ENCODE measurements at places on chromosomes 2 and 18.

- DNase-seq: no peak
These were observed 2.0 kb upstream of the AQP4 start for GRCh38 chr18:26867471-26867870.

DNA sequence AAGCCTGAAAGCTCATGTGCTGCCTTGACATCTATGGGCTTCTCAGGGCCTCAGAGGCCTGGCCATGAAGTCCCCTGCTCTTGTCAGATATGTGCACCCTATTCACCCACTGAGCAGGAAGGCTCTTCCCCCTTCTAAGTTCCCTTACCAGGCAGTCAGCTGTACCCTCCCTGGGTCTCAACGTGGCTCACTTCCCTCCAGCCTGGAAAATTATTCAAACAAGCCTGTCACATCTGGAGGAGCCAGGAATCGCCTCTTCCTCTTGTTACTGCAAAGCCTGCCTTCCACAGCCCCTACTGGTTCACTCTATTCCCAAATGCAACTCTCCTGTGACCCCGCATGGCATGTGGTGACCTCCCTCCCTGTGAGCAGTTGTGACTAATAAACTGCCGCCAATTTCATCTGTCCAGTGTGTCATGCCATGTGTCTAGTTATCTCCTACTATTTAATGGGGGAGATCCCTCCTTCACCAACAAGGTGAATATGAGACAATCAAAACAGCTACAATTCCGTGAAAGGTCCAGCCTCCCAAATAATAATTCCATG, 8.4 kb upstream of the SERPINB8 start:
- no peak for DNase-seq

DNA sequence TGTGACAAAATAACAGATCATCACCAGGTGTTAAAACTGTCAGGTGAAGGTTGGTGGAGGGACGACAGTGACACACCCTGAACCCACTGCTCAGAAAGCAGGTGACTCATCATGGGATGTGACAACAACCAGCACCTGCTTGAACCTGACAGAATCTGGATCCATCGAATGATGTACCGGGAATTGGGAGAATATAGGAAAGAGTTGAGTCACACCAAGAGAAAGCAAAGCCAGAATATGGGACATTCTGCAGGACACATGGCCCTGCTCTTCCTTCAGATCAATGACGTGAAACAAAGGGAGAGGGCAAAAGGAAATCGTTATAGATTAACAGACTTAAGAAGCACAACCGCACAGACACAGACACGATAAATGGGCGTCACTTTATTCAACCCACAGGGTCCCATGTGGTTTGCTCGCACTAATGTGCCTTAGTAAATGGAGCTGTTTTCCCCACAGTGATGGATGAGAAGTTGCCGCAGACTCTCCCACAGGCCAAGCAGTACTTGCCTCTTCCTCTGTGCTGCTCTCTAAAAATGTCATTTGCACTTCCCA, 100.1 kb downstream of the CRACDL start:
- no peak for DNase-seq

- DNase-seq: no peak
These were observed 83.6 kb upstream of the MGAT5 start for GRCh38 chr2:134170294-134170693.

- no peak for DNase-seq
These were observed 93.4 kb downstream of the GLI2 start for GRCh38 chr2:120828829-120829632.

DNA sequence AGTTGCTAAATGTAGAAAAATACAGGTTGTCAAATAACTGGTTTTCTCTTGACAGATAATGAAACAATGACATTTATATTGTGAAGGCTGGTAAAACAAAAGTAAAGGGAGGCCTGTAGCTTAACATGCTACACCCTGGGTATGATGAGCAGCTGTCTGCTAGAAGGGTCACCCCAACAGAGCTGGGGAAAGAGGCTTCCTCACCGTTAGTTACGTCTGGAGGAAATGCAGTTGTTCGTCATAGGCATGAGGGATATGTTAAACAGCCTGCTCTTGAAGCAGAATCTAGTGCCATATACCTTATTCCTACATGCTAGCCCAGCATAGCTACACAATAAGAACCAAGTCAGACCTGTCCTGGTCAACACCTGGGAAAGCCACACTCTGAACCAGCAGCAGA, 49.9 kb downstream of the LPIN2 start:
- DNase-seq: no peak

DNA sequence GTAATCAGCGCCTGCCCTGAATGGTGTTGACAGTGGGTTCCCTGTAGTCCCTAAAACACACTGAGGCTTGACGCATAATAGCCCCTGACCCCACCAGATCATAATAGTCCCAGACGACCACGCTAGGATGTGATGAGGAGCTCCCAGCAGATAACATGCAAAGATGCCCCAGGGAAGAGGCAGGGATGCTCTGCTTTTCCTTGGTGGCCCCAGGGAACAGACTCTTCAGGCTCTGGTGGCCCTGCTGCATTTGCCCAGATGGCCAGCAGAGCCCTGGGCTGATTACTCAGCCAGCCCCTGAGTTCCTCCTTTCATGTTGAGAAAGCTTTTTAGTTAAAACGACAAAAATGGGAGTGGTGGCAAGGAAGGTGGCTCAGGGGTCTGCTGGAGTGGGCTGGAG, 5.9 kb upstream of the NCKAP5 start:
- DNase-seq: no peak

DNA sequence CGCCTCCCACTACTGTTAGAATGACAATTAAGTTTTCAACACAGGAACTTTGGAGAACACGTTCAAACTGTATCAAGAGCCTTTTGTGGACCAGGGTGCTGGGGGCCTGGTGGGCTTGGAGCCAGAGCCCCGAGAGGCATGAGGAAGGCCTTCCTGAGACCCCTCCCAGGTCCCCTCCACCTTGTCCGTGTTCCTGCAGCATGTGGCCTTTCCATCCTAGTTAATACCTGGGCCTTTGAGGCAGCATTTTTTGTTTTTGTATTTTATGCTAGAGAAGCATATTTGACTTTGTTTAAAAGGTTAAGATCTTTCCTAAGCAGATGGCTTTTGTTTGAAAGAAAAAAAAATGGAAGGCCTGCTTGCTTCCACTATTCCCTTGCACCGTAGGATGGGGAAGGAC, 68.0 kb downstream of the INPP4A start:
- no peak for DNase-seq

DNA sequence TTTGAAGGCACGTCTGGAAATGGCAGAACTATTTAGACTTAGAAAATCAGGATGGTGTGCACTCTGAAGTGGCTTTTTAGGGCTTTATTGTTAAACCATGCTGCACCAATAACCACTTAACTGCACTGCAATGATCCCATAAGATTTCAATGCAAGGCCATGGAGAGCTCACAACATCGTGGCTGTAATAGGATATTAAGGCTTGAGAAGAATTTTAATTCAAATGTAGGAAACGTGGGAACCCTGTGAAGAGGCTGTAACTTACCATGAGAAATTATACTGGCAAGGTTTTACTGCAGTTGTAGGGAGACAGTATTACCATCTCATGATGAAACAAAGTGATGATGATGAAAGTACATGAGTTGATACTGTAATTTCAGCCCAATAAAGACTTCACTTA, 242.5 kb downstream of the AFF3 start:
- DNase-seq: no peak

GRCh38 chr2:46540496-46541331, 61.3 kb downstream of the TMEM247 start:
- DNase-seq: no peak

- no peak for DNase-seq
These were observed 10.0 kb upstream of the FEZ2 start for GRCh38 chr2:36607947-36608346.

All from D721Med (cell line).